ENCODE measurements at places on chromosomes 11 and 22. TPM values are rescaled to one million over a fixed set of nuclear protein-coding genes. Genes with fewer than 3 reads are reported as not detected.

ART1 gene
- not detected for total RNA-seq

MPZL2 gene
- 2.4 TPM for total RNA-seq

SLC22A12 gene
- not detected for total RNA-seq

GNAZ gene
- 9.6 TPM for total RNA-seq

- DNase-seq, result no peak
These were observed 7.4 kb downstream of the HTR3A start for GRCh38 chr11:113982306-113982705.

DNA sequence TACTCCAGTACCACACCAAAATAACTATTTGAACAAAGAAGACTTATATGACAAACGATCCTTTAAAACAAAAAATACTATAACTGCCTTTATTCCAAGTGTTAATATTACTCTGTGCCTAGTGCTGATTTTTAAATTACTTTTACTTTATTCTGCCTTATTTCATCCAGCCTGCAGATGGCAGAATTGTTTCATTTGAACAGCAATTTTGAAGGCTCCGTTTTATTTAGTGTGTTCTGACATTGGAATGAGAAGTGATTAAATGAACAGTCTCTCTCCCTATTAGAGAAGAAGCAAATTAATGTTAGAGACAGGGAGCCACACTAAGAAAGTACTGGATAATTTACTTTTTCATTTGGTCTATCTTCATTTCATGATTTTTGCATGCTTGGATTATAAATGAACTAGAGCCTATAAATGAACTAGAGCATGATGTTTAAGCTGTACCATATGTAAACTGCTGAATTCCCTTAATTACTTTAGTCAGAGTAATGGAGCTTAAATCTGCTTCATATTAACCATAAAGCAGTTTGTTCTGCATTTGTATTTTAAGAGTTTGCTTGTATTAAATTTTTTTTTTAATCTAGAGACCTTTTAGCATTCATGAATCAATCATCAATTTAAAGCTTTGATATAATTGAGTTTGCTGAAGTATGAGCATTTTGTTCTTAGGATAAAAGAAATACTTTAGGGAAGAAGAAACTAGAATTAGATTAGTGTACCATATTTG, 9.8 kb downstream of the PDHX start:
- DNase-seq, result no peak

- no peak for DNase-seq
These were observed 53.1 kb downstream of the PDE2A start for GRCh38 chr11:72621008-72621610.

DNA sequence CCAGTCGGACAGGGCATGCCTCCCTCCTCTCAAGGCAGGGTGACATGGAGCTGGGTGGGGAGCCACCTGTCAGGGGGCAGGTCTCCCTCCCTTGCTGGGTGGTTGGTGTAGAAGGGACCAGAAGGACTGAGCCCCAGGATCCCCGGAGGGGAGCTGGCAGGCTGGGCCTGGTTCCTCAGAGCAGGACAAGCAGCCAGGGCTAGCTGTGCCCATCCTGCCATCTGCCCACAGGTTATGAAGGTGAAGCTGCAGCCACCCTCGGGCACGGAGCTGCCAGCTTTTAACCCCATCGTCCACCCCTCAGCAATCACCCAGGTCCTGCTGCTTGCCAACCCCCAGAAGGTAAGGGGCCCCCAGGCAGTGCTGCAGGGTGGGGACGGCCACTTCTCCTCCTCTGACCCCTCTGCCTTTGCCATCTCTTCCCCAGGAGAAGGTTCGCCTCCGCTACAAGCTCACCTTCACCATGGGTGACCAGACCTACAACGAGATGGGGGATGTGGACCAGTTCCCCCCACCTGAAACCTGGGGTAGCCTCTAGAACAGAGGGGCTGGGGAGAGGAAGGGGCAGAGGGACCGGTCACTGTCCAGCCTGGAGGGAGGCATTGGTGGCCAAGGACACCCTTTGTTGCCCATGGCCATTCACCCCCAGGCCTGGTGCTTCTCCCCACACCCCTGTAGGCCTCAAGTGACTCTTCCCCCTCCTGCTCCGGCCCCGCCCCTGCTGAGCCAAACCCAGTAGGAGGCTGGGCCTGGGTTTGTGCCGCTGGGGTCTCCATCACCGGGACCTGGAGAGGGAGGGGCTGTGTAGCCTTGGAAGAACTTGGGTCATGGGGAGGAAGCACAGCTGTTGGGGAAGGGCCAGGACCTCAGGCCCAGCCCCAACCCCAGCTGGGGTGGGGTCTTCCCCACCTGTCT, 7.0 kb upstream of the SH3BP1 start:
- no peak for DNase-seq
